CD4-positive, alpha-beta T cell treated with Interleukin-4 for 1 hour (primary cell): ENCODE measurements at places on chromosomes 11 and 22.

DNA sequence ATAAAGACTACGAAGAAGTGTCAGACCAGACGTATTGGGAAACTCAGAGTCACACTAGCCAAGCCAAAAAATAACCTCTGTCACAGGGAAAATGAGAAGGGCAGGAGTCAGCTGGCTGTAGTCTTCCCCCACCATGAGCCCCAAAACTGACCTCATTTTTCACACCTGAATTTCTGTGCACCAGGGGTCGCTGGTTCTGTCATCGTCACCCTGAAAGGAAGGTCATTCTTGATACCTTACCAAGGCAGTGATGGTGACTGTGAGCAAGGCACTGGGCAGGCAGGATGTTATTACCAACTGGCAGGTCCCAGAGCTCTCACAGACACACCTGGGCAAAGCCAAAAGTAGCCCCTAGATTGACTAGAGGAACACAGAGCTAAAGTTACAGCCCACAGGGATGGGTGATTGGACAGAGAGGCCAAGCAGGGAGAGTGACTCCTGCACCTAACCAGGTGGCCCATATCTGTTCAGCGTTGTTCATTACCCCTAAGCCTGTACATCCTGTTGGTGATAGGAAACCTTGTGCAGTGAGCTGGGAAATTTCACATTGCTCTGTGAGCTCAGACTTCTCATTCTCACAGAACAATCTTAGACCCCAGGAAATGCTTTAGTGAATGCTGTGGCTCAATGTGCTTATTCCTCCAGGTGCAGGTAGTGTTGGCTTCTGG, 32.3 kb upstream of the OR56A1 start:
- no peak for DNase-seq

DNA sequence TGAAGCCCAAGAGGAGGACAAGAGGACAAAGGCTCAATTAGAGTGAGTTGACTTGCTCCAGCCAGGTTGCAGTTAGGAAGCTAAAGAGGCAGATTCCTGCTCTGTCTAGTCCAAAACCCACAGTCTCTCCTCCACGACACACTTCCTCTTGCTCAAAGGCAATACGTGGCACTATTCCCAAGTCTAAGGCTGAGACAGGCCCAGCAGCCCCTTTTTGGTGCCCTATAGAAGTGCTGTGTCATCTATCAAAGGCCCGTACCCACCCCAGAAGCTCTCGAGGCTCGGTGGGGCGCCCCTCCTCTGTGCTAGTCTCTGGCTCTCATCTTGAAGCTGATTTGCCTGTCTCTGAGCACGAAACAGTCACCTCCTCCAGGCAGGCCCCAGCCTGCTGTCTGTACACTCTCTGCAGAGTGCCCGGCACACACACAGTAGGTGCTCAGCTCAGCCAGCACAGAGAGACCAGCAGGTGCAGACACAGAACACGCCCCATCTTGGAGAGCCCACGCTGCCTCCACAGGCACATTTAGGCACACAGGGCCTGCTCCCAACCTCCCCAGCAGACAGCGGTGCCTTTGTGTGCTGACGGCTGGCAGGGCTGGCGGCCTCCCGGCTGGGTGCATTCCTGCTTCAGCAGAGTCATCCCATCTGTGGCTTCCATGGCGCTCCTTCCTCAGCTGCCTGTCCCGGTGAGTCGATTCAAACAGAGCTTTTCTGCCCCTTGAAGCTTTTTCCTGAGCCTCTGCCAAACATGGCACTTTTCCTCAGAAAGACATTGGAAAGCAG, 52.8 kb downstream of the MYH9 start:
- peak; percentile 42 for DNase-seq

- DNase-seq = no peak
Measured at GRCh38 chr11:3959015-3959902, 103.8 kb downstream of the STIM1 start.

- no peak for DNase-seq
Measured at GRCh38 chr11:64150481-64151239, 15.3 kb downstream of the MACROD1 start.
